ENCODE measurements at places on chromosomes 6 and 20.

DNA sequence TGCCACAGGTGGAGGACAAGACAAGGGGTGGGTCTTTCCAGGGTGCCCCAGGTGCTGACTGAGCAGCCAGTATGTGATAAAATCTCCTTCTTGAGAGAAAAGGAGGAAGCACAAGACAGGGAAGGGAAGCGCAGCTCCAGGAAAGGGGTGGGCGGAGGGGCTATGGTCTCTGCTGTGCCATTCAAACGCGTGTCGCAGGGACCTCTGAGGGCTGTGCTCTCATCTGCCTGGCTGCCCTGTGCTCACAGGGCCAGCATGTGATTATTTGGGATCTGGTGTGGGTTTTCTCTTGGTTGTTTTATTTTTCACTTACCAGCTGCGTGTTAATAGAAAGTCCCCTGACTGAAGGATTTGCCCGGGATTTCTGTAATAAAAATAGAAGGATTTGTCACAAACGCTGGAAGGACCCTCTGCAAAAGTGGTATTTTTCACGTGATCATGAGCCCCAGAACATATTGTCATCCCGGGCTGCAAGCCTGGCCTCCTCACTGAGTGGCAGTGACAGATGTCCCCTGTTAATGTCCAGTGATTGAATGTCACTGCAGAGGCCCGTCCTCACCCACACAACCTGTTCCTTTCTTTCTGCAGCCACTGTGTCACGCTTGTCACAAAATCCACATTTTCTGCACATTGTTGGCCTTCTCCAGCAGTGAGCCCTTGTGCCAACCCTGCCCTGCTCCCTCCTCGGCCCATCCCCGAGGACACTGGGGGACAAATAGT is 35.0 kb upstream of the VSX1 start:
- no peak for DNase-seq

- no peak for DNase-seq
Measured at GRCh38 chr6:102679865-102680264, 1286.4 kb downstream of the GRIK2 start.

DNA sequence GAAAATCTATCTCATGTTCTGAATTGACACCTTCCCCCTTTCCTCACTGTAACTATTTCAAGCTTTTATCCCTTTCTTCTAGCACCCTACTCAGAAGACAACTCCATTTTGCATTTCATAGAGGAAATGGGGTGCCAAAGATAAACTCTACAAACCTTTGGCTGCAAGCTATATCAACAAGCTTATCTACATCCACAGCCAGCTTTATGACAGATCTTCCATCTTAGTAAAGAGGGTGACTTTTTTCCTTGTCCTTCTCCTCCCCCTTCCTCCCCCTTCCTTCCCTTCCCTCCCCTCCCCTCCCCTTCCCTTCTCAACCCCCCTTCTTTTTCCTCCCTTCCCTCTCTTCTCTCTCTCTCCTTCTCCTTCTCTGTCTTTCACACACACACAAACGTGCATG is 58.0 kb upstream of the OLIG3 start:
- no peak for DNase-seq

- DNase-seq: no peak
Measured at GRCh38 chr6:15509335-15509933, 153.4 kb downstream of the DTNBP1 start.

DNA sequence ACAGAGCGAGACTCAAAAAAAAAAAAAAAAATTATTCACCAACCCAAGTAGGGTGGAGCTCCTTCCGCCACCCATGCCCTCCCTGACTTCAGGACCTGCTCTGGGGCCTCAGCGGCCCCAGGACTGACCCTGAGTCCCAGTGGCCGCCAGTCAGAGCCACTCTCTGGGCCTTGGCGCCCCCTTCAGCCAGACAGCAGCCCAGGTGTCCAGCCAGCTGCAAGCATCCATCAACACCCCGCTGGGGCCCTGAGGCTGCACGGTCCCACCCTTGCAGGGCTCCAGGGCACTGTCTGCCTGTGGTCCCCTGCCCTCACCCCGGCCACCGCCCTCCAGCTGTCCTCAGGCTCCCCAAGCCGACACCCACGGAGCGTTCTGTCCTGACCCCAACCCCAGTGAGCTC is 11.4 kb upstream of the KCNQ2 start:
- no peak for DNase-seq

DNA sequence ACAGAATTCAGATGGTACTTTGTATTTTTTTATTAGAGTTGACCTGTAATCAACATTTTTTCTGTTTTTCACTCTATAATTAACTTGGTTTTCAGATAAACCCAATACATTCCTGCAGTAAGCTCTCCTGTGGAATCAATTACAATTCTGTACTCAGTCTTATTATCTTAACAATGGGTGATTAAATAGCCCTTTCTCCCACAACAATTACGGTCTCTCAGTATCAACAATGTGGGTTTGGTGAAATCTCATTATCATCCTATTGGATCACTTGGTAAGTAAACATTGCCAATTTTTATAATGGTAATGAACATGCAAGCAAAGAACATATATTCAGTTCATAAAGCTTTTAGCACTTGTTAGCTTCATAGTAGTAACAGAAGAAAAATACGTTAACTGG is 438.9 kb upstream of the EPHA7 start:
- DNase-seq: no peak

GRCh38 chr20:56554869-56555268 is 21.8 kb downstream of the FAM209B start:
- DNase-seq: no peak

GRCh38 chr6:65964261-65964660 is 257.2 kb upstream of the EYS start:
- DNase-seq: no peak

- no peak for DNase-seq
Measured at GRCh38 chr20:35215066-35215956, 11.2 kb upstream of the MMP24 start.

DNA sequence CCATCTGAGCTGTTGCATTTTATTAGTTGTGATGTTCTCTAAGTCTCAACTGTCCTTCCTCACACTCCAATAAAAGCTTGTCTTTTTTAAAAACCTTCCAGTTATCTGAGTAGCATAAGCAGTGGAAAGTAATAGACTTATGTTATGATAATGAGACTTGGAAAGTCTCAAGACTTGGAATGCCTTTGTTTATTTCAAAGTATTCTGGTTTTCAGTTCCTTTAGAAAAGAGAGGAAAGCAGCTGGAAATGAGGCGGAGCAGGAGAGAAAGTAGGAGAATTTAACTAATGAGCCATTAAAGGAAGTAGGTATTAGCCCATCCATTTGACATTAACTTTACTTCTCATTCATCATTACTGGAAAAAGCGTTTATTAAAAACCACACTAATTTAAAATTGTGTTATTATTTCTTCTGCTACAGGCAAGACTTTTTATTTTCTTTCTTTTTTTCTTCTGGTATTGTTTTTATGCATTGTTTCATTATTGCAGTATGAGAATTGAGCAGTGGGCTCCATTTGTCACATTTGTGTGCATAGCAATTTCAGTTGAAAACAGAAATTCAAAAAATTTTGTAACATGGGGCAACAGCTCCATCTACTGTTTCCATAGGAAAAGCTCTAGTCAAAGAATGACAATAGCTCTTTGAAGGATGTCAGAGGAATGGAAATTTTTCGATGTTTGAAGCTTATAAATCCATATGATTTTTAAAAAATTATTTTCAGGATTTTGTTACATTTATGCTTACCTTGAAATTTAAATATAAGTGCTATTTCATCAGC is 194.8 kb downstream of the COL9A1 start:
- no peak for DNase-seq

DNA sequence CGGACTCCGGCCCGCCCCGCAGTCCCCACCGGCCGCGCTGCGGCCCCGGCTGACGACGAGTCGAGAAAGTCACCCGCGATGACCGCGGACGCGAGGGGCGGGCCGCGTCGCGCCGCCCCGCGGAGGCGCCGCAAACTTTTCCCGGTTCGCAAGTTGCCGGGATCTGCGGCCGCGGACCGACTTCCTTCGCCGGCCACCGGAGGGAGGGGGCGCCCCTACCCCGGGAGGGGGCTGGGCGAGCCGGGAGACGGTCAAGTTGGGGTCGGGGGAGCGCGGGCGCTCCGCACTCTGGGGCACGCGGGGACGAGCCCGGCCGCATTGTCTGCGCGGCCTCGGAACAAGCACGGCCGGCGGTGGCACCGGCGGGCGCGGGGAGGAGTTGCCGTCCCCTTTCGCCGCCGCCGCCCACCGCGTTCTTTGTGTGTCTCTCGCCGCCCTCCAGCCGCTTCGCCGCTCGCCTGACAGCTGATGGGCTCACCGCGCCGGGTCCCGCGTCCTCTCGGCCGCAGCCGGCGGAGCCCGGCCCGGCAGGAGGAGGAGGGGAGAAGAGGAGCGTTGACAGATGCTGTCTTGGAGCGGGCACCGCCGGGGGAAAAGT is 131.6 kb downstream of the OGFRL1 start:
- peak; percentile 46 for DNase-seq

DNA sequence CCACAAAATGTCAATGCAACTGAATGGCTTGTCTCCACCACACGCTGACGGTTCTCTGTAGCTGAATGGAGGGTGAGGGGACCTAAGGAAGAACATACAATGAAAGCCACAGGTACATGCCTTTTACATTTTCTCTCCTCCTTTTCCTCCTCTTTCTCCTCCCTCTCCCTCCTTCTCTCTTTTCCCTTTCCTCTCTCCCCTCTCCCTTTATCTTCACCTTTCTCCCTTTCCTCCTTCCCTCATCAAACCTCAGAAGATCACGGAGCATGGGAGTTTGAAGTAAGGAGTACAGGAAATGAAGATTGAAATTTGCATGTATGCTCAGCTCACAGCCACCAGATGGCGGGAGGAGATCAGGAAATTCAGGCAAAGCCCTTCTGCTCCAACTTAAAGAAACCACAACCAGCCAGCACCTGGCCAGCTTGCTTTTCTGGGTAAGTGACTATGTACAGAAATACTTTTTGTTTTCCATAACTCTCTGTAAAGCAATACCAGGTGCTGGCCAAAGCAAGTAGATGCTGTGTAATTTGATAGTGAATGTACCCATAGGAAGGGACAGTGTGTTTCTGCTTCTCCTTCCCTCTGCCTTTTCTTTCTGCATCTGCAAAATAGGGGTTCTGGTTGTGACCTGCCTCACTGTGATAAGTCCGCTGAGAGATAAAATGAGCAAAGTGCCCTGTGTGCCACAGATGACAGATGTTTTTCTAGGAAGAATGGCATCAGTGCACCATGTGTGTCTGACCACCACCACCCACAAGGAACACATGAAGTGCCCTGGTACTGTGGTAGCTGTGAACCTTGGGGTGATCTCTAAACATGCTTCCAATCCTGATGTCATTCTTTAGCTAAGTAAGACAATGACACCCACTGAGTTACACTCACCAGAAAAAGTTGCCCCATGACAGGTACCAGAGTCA is 18.6 kb upstream of the FOXO3 start:
- DNase-seq: peak; percentile 56

GRCh38 chr20:38501858-38502436 is 29.3 kb downstream of the RALGAPB start:
- no peak for DNase-seq

DNA sequence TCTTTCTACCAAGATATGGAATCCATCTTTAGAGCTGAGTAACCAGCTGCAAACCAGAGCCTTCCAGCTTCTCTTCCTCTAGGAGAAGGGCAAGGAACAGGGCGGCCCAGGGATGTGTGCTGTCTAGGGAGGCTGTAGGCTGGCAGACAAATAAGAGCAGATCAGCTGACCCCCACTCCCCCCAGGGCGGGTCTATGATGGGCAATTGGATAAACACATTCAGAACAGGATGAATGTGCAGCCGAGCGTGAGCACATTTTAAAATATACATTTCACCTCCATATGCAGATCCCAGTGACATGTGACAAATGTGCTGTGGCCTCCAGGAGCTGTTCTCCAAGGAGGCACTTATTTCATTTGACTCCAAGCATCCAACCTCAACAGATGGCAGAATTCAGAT is 580.1 kb downstream of the PTPRT start:
- no peak for DNase-seq

DNA sequence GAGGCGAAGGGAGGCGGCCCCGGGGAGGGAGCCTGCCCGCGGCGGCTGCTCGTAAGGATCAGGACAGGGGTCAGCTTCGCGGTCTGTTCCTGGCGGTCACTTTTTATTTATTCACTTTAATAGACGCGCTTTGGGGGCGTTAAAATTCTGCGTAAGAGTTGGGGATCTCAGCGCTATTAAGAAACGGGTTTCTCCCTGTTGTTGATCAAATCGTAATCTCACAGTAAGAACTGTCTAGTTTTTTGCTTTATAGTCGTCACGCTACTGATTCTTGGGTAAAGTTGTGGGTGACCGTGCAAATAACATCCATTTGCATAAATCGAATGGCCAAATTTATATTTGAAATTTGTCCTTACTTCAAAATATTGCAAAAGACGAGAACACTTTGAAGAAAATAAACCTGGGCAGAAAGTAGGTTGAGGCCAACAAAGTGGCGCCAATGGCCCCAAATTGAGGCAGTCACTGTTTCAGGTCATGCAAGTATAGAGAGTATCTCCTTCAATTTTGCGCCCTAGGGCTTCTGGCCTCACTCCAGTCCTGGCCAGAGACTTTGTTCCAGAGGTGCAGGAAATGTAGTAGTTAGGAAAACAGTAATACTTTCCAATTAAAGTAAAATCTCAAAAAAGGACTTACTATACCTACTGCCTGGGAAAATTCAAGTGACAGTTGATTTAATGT is 963 bp upstream of the RMND1 start:
- no peak for DNase-seq

GRCh38 chr20:48080583-48080982 is 295.3 kb upstream of the SULF2 start:
- DNase-seq: no peak

- no peak for DNase-seq
Measured at GRCh38 chr6:16163066-16163465, 34.2 kb downstream of the MYLIP start.

DNA sequence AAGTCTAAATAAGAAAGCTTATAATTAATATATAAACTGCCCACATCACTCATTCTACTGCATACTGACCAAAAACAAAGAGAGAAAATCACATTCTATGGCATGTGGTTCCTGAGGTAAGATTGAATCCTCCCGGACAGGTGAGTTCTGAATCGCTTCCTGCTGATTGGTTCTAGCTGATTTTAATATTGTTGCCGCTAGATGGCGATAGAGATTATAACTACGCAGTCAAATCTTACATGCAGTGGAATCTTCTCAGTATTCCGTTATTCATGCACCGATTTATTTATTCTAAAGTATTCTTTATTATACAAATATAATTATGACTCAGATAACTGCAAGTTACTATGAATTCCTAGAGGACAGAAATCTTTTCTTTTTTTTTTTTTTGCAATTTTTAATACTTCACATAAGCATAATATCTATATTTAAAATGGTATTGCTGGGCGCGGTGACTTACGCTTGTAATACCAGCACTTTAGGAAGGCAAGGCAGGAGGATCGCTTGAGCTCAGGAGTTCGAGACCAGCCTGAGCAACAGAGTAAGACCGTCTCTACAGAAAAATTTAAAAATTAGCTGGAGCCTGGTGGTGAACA is 24.2 kb upstream of the TMX4 start:
- no peak for DNase-seq

- DNase-seq: no peak
Measured at GRCh38 chr6:135434991-135435390, 62.5 kb downstream of the AHI1 start.

GRCh38 chr6:24838994-24839393 is 40.3 kb upstream of the ARMH2 start:
- no peak for DNase-seq

- no peak for DNase-seq
Measured at GRCh38 chr20:33945391-33946081, 48.2 kb upstream of the RALY start.

Data from progenitor cell of endocrine pancreas (in vitro differentiated cells).